ENCODE measurements at places on chromosomes 6 and 20.

GRCh38 chr6:28867086-28867409 is 56.7 kb downstream of the TRIM27 start:
- no peak for DNase-seq

GRCh38 chr6:159642481-159642880 is 50.6 kb downstream of the SOD2 start:
- no peak for DNase-seq

DNA sequence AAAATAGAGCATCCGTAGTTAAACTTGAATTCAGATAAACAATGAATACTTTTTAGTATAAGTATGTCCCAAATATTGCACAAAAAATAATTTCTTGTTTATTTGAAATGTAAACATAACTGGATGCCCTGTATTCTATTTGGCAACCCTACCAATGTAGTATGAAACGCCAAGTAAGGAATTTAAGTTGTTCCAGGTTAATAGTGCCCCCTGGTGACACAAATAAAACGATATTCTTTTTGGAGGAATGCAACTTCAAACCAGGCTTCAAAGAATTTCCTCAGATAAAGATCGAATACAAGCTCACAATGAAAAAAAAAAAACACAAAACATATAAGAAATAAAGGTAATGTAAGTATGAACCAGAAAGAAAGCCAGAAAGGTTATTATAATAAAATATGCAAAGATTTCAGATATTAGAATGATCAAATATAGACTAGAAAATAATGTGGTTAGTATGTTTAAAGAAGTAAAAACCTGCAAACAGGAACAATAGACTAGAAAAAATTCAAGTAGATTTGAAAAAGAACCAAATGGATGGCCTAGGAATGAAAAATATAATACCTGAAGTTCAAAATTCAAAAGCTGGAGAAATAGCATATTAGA is 18.4 kb upstream of the AKAP7 start:
- DNase-seq = no peak

DNA sequence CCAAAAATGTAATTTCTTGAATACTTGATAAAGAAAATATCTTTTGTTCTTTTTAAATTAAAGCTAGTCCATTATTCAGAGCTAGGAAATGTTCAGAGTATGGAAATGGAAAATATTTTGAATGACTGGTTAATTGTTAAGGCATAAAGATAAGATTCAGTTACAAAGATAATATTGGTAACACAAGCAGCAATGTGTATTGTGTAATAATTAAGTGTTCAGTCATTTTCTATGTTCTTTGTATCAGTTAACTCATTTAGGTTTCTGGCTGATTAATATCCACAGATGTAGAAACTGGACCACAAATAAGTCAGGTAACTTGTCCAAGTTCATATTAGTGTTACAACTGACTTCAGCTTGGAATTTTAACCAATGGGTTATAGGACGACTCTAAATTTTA is 442.2 kb upstream of the MANEA start:
- DNase-seq = no peak

- no peak for DNase-seq
Measured at GRCh38 chr20:16842486-16843120, 94.4 kb downstream of the OTOR start.

DNA sequence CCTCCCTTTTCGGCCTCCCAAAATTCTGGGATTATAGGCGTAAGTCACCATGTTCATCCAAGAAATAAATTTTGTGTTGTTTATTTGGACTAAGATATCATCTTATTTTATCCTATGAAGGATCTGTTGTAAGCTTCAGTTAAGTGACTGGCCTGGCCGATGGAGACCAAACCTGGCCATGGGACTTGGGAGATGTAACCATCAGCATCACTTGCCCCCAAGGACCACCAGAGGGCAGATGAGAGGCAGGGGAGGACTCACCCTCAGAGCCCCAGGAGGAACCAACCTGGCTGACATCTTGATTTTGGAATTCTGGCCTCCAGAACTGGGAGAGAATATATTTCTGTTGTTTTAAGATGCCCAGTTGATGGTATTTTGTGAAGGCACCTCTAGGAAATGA is 266.7 kb downstream of the CDH26 start:
- no peak for DNase-seq

DNA sequence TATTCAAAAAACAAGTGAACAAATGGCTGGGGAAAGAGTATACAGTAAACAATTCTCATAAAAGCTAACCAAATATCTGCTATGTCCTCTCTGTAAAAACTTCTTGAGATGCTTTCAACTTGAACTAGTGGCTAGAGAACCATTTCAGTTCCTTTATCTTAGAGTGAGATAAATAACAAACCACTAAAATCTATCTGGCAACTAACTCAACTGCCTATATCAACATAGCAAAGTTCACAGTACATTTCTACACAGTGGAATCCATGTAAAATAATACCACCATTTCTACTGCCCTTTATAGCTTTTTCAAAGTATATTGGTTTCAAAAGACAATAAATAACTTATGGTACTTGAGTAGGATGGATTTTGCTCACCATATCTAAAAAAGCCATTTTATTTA is 95.1 kb downstream of the MMS22L start:
- no peak for DNase-seq

DNA sequence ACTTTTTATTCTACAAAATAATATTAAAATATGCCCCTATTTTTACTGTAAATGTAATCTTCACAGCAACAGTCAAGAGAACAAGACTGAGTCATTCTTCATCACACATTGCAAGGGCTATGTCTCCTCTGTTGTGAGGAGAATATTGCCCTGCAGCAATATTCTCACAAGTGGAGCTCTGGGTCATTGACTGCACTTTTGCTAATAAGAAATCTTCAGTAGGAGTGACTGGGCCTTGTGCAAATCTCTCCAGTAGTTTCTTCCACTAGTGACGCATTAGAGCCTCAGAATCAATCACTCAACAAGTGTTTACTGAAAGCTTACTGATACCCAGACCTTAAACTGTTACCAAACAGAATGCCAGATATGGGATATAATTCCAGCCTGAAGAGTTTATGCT is 49.1 kb downstream of the LAMA2 start:
- no peak for DNase-seq

DNA sequence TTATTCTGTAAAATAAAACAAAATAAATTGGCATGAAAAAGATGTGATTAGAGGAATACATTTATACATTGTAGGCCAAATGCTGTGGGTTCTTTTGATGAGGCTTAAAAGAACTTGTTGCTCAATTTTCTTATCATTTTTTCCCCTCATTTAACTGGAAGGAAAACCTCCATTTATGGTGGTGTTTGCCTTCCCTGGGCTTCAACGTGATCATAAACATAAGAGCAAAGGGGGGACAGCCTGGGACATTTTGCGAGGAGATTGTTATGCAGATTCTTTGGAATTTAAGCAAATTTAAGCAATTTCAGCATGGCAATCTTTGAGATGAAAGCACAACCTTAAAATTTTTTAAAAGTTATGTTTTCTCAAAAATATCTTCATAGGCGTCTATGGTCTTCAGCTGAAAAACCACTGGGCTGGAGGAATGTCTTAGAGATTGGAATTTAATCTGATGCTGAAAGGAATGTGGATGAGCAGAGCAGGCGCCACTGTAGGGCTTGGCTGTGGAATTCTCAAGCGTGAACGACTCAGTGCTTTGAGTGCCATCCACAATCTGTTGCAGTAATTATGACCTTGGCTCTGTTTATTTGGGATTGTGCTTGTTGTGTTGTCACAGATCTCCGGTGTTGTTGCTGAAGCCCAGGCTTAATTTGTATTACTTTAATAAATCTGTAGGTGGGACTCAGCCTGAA is 149.4 kb upstream of the MLIP start:
- no peak for DNase-seq

DNA sequence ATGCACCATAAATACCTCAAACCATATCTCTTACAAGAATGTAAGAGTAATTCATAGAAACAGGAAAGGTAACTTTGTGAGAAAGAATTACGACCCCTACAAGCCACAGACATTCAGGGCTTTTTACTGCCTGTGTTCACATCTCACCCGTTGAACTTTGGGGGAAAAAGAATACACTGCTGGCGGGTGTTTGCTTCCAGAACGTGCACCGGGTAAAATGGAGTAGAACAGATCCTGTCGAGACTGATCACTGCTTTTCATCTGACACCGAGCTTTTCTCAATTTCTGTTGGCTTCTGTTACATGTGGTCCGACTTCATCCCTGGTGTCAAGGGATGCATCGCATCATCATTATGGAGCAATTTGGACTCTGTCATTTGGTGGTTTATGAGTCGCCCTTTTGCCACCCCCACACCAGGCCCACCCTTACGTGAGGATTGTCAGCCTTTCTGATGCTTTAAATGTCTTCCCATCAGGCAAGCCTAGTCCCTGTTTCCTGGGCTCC is 219.2 kb upstream of the ZFP64 start:
- no peak for DNase-seq

DNA sequence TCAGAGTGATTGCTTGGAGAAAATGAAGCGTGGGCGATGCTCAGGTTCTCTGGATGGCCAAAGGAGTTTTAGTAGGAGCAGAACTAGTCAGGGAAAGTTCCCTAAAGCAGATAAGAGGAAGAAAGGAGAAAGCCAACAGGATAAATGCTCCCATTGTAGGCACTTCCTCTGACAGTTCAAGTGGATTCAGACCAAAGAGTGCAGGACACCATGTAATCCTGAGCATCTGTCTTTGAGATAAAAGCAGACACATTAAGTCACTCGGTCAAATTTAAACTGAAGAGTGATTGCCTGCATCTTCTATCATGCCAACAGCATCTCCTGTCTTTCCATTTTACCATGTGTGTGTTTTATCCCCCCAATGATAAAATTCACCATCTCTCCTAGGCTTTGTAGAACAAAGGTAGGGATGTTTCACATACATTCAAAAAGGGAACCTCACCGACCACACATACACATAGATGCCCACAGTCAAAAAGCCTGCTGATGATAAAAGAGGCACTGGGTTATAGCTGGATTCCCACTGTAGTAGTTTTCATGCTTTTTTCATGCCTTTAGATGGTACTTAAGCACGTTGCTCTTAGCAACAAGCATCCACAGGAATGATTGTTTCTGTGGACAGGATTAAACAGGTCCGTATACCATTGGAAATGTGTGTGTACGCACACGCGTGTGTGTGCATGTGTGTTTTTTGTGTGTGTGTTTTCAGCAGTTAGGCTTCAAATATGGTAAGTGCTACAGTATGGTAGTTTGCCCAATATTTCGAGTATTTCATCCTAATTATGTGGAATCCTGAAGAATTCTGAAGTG is 7.0 kb downstream of the GRIK2 start:
- no peak for DNase-seq

- DNase-seq = no peak
Measured at GRCh38 chr6:148835920-148836441, 89.2 kb downstream of the UST start.

- DNase-seq = no peak
Measured at GRCh38 chr6:54125493-54125892, 14.2 kb downstream of the MLIP start.

- DNase-seq = no peak
Measured at GRCh38 chr20:55882910-55883309, 122.4 kb downstream of the CBLN4 start.

DNA sequence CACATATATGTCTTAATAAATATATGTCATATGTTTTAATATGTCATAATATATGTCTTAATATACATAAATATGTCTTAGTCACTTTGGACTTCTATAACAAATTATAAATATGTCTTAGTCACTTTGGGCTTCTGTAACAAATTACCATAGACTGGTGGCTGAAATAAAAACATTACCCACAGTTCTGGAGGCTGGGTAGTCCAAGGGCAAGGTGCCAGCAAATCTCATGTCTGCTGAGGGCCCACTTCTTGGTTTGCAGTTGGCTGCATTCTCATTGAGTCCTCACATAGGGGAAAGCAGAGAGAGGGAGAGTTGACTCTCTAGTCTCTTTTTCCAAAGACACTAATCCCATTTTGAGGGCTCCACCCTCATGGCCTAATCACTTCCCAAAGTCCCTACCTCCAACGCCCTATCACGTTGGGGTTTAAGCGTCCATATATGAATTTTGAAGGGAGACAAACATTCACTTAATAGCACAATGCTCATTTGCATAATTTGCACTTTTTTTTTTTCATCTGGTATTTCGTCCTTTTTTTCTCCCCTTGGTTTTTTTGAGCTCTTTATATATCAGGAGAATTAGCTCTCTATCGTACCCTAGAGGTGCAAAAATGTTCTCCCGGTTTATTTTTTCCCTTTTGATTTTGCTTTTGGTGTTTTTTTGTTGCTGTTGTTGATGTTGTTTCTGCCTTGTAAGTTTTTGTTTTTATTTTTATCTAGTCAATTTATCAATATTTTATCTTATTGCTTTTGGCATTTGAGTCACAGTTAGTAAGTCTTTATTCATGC is 266.4 kb downstream of the PLCB1 start:
- DNase-seq = no peak

DNA sequence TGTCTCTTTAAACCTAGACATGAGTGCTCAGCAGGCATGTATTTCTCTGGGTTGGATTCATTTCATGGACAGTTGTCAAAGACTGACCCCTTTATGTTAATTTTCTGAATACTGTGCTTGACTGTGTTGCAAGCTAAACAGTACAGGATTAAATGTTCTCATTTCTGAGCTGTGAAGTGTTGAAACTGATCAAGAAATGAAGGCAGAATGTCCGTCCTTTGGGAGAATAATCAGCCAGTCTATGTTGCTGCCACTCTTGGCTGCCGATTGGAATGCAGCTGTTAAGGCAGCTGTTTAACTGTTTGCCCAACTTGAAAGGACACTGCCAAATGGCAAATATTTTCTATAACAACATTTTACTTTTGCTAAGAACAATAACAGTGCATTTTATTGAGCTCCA is 87.3 kb downstream of the CEP57L1 start:
- DNase-seq = no peak

DNA sequence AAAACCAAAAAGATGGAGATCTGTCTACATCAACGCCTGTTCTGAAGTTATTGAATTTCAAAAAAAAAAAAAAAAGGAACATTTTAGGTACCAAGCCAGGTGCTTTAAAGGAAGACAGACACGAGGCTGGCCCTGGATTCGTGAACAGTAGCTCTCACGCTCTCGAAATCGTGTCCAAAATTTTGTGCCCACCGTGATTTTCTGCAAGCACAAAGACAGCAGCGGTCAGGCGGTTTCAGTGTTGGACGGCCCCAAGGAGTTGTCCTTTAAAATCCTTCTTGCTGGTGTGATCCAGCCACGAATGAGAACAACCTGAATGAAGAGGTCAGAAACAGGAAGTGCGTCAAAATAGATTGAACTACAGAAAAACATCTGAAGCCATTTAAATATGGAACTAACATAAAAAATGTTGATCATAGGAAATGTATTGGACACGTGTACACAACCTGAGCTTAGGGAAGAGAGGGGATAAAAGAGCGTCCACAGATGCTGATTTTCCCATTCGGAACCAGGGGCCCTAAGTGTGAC is 78.2 kb downstream of the THBS2 start:
- no peak for DNase-seq

DNA sequence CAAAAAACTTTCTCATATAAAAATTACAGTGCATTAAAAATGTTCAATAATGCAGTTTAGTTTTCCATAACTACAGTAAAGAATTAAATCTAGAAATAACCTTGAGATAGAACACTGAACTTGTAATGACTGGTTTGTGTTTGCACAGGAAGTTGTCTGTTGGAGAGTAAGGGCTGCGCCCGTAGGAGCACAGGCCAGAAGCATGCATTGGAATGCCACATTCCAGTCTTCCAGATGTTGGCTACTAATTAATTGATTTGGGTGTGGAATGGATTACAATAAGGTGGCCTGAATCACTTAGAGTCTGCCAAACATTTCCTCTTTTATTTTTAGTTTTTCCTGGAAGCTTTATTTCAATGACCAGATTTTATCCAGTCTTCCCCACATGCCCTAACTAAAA is 582.6 kb upstream of the MMS22L start:
- DNase-seq = no peak

GRCh38 chr6:46784535-46784934 is 8.7 kb upstream of the MEP1A start:
- no peak for DNase-seq
